Astrocyte of the hippocampus (primary cell): ENCODE measurements at places on chromosomes 3 and 15.
A peak's percentile ranks its signal among the peaks of the same experiment; 100 is the strongest.

GRCh38 chr15:86885616-86886015 is 805.9 kb downstream of the AGBL1 start:
- no peak for DNase-seq

DNA sequence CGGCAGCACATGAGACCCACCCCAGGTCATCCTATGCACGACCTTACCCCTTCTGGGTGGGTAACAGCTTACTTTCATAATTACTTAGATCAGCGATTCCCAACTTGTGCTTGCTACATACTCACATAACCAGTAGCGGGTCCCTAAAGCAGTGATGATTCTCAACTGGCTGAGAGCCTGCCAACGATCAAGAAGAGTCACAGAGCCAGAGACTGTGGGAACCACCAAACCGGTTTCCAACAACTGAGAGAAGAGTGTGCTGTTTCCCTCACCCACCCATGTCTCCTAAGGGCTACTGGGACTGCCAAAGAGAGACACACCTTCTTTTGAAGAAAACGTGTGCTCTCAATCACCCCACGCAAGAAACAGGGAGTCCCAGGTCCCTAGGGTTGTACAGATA is 12.0 kb upstream of the XXYLT1 start:
- no peak for DNase-seq

- DNase-seq, result no peak
These were observed 51.2 kb downstream of the SH3GL3 start for GRCh38 chr15:83498374-83498773.

DNA sequence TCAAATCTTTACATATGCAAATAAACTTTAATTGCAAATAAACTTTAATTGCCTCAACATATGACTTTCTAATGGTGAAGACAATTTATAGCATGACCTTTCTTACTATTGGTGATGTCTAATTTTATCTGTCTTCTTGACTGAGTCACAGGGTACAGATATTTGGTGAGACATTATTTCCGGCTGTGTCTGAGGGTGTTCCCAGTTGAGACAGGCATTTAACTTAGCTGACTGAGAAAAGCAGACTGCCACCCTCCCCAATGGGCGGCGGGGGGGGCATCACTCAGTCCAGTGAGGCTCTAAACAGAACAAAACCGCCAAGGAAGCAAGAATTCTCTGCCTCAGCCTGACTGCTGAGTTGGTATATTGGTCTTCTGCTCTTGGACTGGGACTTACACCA is 160.0 kb downstream of the TBL1XR1 start:
- no peak for DNase-seq

- DNase-seq, result no peak
These were observed 478.3 kb upstream of the PPP2R3A start for GRCh38 chr3:135487261-135487660.

- peak; percentile 72 for DNase-seq
These were observed 614.4 kb downstream of the FHIT start for GRCh38 chr3:60636846-60637245.

DNA sequence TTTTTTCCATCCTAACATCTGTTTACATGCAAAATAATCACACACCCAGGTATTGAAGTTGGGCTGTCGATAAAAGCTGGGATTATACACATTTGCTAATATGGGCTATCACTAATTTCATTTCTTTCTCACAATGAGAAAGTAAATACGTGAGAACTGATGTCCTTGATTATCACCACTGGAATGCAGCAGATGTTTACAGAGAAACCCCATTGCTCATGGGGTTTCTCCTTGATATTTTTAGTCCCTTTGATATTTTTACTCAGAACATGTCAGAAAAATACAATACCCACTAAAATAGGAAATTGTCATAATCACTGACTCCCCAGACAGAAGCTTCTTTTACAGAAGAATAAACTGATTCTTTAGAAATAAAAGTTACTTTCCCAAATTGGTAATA is 535.1 kb upstream of the CCDC54 start:
- DNase-seq, result no peak

DNA sequence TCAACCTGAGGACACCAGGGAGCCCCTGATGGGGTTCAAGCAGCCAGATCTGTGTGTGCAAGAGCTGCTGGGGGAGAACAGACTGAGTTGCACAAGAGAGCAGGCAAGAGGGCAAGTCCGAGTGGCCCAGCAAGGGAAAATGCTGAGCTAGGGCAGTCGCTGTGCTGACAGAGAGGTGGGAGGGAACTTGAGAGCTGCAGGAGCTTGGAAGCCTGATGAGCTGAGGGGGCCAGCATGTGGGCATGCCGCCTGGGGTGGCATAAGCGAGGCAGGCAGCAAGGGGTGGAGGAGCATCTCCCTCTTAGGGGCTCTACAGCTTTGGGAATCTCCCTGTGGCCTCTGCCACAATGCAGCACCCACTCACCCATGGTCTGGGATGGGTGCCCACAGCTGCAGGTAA is 4.7 kb upstream of the CORO2B start:
- no peak for DNase-seq

GRCh38 chr3:2937592-2937991 is 172.6 kb downstream of the IL5RA start:
- no peak for DNase-seq

- peak; percentile 77 for DNase-seq
These were observed 425.8 kb downstream of the ERC2 start for GRCh38 chr3:56042326-56042951.

DNA sequence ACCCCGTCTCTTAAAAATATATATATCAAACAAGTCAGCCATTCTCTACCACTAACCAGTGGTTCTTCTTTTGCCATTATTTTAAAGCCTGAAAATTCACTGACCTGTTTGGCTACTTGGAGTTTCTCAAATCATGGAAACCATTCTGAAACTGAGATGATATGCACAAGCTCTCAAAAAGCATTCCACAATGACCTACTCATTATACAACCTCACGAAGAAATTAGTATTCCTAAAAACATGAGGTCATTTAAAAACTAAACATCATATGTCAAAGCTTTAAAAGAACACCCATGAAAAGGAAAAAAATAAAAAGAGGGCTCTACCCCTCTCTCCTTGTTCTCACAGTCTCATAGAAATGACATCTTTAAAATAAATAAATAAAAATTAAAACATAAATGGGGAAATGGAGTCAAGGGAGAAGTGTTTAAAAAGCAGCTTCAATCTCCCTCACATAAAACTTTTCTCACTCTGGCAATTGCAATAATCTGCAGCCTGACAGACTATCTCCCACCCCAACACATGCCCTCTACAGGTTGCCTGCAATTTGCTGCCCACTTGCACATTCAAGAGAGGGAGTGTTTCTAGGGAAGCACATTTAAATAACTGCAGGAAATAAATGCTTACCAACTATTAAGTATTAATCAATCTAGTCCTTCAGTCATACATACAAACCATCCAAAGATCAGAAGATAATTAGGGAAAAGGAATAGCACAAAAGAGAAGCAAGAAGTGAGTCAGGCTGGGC is 73.3 kb downstream of the TRANK1 start:
- DNase-seq, result no peak

DNA sequence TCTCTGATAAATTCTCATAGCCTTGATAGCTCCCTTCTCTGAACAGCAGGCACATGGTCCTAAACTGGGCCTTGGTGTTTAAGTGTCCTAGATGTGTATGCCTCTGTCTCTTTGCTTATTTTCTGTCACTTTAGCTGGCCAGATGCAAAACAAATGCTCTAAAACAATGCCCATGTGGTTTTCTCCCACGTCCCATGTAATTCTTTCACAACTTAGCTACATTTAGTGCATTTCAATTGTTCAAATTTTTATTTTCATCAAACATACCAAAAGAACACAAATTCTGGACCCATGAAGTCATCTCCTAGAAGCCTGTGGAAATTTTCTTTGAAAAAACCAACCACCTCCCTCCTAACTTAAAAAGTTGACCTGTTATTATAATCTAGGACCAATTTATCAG is 491.3 kb upstream of the AGTR1 start:
- DNase-seq, result no peak

GRCh38 chr3:196994056-196994455 is 25.4 kb upstream of the PIGZ start:
- DNase-seq, result no peak
